GM18507 (cell line): ENCODE measurements at places on chromosomes 6 and 20.

- no peak for DNase-seq
Measured at GRCh38 chr6:40804905-40805304, 217.7 kb upstream of the LRFN2 start.

- DNase-seq: peak; percentile 29
Measured at GRCh38 chr20:24648919-24649318, 179.5 kb downstream of the SYNDIG1 start.

DNA sequence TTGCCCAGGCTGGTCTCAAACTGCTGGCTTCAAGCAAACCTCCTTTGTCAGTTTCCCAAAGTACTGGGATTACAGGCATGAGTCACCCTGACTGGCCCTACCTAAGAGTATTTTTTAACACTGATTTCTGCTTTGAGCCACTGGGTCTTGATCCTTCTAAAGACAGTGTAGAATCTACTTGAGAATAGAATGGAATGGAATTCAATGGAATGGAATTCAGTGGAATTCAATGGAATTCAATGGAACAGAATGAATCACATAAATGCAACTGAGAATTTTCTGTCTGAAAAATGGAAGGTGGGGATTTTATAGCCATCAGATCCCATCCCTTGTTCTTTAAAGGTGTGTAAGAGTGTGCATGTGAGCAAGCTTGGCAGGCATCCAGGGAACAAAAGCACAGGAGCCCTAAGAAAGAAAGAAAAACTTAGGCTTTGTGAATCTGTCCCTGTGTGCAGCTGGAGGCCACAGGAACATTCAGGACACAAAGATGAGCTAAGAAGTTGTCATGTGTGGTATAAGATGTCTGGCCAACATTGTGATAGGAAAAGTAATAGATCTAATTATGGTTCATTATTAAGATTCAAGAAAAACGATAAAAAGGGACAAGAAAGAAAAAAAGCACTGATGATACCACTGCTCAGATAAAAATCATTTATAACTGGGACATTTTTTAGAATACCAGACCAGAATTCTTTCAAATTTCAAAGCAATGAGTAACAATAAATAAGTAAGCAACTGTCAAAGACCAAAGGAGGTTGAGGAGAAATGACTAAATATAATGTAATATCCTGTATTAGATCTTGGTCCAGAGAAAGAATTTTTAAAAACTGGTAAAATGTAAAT, 681.0 kb upstream of the GJE1 start:
- DNase-seq: no peak

DNA sequence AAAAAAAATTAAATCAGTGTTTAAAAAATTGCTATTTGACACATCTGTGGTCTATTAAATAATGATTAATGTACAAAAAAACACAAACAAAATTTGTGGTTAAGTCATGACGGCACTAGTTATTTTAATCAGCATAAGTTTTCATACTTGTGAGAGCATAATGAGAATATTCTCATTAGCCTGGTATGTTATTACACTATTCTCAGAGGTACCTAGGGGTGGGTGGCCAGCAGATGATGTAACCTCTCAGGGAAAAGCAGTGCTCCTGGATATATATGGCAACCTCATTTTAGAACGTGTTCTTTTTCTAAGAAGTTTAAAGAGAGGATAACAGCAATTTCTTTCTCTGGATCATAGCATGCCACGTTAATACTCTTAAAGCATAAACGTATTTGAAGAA, 109.2 kb downstream of the GJA1 start:
- DNase-seq: no peak

DNA sequence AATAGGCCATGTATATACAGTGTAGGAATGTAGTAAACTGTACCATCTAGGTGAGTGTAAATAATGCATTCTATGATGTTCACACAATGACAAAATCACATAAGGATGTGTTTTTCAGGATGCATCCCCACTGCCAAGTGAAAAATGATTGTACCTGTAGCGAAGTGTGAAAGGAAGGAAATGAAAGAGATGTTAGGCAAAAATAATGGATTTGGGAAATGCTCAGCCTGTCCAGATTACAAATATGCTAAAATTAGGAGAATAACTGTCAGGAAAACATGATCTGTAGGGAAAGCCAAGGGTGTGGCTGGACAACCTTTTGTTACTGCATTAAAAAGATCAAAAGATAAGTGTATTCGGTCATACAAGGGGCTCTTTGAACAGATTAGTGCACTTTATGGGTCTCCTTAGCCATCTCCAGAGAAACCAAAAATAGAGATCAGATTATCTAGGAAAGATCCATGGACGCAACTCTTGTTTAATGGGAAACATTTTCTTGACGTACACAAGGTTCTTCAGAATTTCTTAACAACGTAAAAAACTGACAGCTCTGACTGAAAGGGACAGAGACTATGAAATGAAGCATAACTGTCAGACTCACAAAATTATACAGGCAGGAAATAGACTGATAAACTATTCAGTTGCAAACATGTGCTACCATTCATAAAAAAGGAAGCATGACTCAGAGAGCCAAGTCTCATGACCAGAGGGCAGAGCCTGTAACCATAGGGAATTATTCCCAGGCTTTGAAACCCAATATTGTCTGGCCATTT, 253.6 kb upstream of the RAB32 start:
- no peak for DNase-seq

- DNase-seq: no peak
Measured at GRCh38 chr6:106026748-106027715, 59.1 kb upstream of the PRDM1 start.

GRCh38 chr6:26497610-26498009, 2.5 kb upstream of the BTN1A1 start:
- no peak for DNase-seq

DNA sequence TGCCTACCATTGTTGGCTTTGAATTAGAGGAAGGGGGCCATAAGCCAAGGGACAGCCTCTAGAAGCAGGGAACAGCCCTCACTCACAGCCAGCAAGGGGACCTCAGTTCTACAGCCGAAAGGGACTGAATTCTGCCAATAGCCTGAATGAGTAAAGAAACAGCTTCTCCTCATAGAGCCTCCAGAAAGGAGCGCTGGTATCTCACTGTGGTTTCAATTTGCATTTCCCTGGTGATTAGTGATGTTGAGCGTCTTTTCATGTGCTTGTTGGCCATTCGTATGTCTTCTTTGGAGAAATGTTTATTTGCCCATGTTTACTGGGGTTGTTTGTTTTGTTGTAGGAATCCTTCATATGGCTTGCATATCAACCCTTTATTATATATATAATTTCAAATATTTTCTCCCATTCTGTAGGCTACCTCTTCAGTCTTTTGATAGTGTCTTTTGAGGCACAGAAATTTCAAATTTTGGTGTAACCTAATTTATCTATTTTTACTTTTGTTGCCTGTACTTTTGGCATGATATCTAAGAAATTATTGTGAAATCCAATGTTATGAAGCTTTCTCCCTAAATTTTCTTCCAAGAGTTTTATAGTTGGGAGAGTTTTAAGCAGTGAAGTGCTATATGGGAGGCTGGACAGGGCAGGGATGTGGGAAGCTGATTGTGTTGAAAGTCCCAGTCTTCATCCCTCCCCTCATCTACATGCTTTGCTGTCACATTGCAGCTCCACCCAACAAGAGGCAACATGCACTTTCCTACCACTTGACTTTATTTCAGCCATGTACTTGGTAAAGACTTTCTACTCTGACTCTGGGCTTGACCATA, 82.3 kb upstream of the SHLD1 start:
- no peak for DNase-seq
